ENCODE measurements at places on chromosomes 13 and 19.
A peak's percentile ranks its signal among the peaks of the same experiment; 100 is the strongest.

DNA sequence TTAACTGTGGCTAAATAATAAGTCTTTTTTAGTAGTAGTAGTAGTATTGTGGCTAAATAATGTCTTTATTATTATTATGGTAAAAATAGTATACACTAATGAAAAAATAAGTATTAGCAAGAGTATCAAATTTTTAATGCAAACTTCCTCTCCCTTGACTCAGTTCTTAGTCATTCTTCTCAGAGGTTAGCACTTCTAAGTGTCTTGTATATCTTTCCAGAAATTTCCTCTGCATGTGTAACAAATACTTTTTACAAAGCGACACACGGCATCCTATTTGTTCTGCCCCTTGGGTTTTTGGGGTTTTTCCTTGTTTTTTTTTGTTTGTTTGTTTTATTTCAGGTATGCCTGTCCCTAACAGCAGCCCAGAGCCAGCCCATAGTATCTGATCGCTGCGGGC lies 20.9 kb downstream of the SIN3B start:
- ATAC-seq: no peak

DNA sequence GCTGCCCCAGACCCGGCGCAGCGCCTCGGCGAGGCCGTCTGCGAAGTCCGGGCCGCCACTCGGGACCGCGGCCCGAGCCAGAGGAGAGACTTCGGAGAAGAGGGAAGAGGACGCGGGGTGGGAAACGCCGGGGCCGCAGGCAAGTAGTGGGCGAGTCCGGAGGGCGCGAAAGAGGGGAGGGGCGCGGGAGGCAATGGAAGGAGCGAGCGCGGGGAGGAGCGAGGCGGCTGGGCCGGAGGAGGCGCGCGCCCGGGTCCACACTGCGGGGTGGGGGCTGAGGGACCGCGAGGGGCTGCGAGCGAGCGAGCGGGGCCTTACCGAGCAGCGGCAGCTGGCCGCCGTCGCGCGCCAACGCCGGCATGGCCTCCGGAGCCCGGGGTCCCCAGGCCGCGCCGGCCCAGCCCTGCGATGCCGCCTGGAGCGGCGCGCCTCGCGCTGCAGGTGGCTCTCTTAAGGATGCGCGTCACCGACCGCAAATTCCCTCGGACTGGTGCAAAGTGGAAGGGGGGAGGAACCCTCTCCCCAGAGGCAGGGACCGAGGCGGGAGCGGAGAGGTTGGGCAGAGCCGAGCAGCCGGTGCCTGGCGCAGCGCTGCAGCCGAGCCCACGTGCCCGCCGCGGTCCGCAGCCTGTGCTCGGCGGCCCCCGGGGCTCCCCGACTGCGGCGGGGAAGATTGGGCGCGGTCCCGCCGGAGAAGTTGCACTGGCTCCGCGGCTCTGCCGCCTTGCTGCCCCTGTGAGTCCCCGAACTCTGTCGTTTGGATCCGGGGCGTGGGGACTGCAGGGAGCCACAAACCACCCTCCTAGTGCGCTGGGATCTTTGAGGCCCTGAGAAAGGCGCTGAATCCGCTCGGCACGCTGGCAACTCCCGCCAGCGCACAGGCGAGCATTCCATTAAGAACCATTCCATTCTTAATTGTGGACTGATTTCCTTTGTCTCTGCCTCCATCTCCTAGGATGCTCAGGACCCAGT lies at the start of gene FLT3:
TSS of gene FLT3 (minus strand) at position 427 of the 972 bp plus-strand sequence. CDS start at position 361, 66 bp downstream.
- peak; percentile 49 for ATAC-seq

- ATAC-seq: no peak
Observed at GRCh38 chr13:98580420-98580819, 3.5 kb upstream of the STK24 start.

DNA sequence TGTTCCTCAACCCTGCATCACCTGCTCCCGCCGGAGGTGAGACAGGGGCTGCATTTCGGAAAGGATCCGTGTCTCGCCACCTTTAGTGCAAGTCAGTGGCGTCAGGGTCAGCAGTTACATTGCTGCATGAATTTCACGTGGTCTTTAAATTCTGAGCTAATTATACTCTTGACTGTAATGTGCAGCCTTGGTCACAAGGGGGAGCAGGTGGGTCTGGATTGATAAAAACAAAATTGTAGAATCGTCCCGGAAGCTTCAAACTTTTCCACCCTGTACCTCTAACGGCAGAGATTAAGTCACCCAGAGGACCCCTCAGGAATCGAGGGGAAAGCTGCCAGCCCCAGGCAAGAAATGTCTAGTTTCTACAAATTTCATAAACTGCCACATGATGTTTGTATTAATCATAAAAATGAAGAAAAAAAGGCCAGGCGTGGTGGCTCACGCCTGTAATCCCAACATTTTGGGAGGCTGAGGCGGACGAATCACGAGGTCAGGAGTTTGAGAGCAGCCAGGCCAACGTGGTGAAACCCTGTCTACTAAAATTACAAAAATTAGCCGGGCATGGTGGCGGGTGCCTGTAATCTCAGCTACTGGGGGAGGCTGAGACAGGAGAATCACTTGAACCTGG lies 20.2 kb downstream of the BBC3 start:
- ATAC-seq: peak; percentile 72

- ATAC-seq: peak; percentile 81
Observed at GRCh38 chr19:12956446-12957388, at the start of gene GADD45GIP1. Gene GADD45GIP1 (minus strand): TSS chr19:12957223. CDS start chr19:12957212, 11 bp downstream.

GRCh38 chr13:22936228-22936627 lies 244.6 kb upstream of the SGCG start:
- no peak for ATAC-seq

DNA sequence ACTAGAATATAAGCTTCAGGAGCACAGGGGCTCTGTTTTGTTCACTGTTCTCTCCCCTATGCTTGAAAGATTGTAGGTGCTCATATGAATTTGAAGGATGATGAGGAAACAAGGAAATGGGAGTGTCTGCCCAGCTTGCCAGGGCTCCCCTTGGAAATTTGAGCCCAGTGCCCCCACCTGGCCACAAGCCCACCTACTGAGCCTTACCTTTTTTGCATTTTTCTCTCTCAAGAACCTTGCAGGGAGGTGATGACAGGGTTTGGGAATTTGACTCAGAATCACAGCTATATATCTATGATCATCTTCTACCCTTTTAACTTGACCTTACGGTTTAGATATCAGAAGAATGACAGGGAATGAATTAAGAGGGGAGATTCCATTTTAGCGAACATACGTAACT lies 33.8 kb downstream of the SERP2 start:
- ATAC-seq: no peak

GRCh38 chr13:51804295-51805172 lies 571 bp upstream of the DHRS12 start:
- ATAC-seq: no peak

DNA sequence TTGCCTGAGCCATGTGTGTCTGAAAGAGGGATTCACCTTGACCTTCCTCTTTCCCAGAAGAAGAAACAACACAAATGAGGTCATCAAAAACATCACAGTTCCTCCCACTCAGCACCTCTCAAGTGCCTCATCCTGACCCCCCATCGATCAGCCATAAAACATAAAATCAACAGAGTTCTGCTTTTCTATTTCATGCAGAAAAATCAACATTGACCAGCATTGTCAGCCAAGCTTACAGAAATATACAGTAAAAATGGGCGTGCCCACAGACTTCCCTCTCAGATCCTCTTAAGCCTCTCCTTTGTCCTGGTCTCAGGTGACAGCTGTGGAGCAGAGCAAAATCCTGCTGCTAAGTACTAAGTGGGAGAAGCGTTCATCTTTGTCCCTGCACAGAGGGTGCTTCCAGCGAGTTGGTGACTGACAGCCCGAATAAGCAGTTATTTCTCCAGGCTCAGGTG lies 213.3 kb downstream of the OLFM4 start:
- no peak for ATAC-seq

GRCh38 chr19:55068950-55069864 lies 6.3 kb upstream of the RDH13 start:
- peak; percentile 77 for ATAC-seq

GRCh38 chr19:49851456-49852259 lies 699 bp downstream of the PTOV1 start:
- no peak for ATAC-seq

DNA sequence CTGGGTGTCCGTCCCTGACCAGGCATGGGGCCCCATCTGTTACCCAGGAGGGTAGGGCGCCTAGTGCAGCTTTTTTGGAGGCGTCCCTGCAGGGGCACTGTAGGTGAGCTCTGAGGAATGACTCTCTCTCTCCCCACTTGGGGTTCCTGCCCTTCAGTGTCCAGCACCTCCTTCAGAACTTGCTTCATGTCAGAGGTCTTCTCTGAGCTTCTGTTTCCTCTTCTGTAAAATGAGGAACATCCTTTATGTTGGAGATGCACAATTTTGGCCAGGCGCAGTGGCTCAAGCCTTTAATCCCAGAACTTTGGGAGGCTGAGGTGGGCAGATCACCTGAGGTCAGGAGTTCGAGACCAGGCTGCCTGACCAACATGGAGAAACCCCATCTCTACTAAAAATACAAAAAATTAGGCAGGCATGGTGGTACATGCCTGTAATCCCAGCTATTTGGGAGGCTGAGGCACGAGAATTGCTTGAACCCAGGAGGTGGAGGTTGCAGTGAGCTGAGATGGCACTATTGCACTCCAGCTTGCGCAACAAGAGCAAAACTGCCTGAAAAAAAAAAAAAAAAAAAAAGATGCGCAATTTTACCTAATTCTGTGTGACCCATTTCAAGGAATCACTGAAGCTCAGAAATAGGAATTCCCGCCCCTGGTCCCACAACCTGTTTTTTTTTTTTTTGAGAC lies 15.2 kb upstream of the PIK3R2 start:
- ATAC-seq: peak; percentile 12

- ATAC-seq: no peak
Observed at GRCh38 chr19:12260236-12260635, 34.4 kb downstream of the ZNF44 start.

- ATAC-seq: no peak
Observed at GRCh38 chr13:41554180-41554579, 96.8 kb downstream of the RGCC start.

DNA sequence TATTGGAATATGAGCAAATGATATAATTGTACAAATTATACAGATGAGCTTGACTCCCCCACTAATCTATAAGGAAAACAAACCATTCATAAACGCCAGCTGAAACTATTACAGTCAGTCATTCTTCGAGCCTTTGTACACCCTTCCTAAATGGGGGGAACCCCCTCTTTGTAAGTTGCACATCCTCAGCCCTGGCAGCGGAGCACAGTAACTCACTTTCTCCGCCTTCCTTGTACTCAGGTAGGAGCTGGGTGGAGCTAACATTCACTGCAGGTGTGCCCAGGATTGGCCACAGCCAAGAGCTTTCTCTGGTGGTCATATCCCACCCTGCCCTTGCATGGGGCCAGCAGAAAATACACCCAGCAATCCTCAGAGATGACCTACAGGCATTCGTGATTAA lies 28.6 kb downstream of the PIN1 start:
- ATAC-seq: no peak

GRCh38 chr19:1433119-1434039 lies 4.8 kb upstream of the RPS15 start:
- ATAC-seq: no peak

- ATAC-seq: peak; percentile 96
Observed at GRCh38 chr19:37906869-37907734, at the start of gene SIPA1L3. Gene SIPA1L3 (plus strand): TSS chr19:37907208. CDS start chr19:38081566, 174,358 bp downstream.

DNA sequence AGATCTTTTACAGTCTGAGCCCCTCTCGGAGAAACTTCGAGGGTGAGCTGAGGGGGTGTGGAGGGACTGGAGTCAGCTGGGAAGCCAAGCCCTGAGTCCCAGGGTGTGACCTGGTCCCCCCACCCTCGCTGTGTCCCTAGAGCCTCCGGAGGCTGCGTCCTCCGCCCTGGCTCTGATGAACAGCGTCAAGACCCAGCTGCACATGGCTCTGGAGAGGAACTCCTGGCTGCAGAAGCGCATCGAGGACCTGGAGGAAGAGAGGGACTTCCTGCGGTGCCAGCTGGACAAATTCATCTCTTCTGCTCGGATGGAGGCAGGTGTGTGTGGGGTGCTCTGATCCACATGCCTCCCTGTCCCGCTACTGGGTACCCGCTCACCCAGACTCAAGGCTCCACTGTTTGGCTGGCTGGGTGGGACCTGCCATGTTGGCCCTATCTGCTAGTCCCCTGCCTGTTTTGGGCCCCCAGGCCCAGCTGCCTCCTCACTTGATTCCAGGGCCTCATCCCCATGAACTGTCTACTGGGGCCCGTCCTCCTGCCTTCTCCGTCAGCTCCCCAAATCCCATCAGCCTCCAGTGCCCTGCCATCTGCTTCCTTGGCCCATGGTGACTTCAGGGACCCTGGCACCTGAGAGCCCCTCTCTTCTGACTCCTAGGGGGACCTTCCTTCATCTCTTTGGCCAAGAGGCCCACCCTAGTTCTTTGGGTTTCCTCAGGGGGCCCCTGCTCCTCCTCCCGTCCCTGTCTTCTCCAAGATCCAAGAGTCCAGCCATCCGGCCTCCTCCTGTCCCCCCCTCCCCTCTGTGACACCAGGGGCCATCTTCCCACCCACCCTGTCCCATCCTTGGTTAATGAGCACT lies 1.5 kb downstream of the CCDC106 start:
- no peak for ATAC-seq

GRCh38 chr19:15195371-15196334 lies 5.1 kb downstream of the NOTCH3 start:
- peak; percentile 77 for ATAC-seq

GRCh38 chr19:10085641-10086590 lies at the start of gene SHFL:
Gene SHFL (plus strand): TSS chr19:10086317. CDS start chr19:10086428, 111 bp downstream.
- peak; percentile 85 for ATAC-seq

- ATAC-seq: no peak
Observed at GRCh38 chr13:66400292-66400691, 829.8 kb downstream of the PCDH9 start.

- ATAC-seq: peak; percentile 45
Observed at GRCh38 chr19:2488942-2489731, 13.2 kb downstream of the GADD45B start.

- no peak for ATAC-seq
Observed at GRCh38 chr13:43572656-43573360, 214.0 kb downstream of the ENOX1 start.

DNA sequence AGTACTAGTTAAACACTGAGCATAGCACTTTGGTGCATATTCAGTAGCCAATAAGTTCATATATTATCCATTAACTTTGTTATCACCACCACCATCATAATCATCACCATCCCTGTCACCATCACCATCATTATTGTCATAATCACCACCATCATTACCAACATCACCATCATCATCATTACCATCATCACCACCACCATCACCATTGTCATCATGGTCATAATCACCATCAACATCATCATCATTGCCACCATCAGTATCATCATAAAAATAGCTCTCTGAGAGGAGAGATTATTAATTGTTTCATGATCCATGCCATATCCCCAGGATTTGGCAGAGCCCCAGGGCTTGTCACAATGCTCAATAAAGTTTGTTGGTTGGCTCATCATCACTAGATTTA lies 49.3 kb downstream of the MBD3L1 start:
- no peak for ATAC-seq

DNA sequence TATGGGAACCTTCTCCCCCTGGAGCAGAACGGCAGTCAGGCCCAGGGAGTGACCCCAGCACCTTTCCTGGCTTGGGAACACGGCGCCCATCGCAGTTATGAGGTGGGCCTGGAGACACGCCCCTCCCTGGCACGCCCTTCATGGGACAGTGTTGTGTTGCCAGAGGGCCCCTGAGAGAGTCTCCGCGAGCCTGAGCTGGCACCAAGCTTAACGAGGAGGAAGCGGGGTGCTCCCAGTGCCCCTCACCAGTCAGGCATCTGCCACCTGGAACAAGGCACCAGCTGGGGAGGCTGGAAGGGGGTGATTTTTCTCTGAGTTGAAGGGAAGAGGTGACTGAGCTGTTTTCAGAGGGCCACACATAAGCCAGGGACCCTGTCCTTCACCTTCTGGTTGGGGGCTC lies 180.6 kb downstream of the KDM4B start:
- no peak for ATAC-seq

All from esophagus mucosa (tissue), 1 donor.